ENCODE measurements at places on chromosomes 5 and 9.

GRCh38 chr9:4042991-4043390 lies 256.9 kb downstream of the GLIS3 start:
- no peak for DNase-seq

GRCh38 chr5:10985091-10985720 lies 224.2 kb upstream of the DAP start:
- no peak for DNase-seq

DNA sequence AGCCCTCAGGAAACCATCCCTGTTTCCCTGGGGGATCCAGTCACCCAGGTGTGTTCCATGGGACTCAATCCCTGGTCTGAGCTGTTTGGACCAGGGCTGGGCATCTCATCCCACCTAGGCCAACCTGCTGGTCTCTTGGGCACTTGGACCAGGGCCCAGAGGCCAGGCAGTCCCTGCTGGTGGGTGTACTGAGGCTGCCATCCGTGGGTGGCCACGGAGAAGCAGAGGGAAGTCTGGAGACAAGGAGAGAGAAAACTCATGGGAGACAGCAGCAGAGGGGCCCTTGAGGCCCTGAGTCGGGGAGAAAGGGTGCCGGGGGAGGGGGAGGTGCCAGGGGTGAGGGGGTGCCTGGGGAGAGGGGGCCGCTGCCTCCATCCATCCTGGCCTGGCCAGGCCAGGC lies 247.8 kb downstream of the PBX3 start:
- DNase-seq: no peak

GRCh38 chr5:180201051-180201987 lies 7.7 kb downstream of the RASGEF1C start:
- no peak for DNase-seq

- DNase-seq: no peak
Measured at GRCh38 chr5:57893926-57894325, 411.3 kb upstream of the ACTBL2 start.

DNA sequence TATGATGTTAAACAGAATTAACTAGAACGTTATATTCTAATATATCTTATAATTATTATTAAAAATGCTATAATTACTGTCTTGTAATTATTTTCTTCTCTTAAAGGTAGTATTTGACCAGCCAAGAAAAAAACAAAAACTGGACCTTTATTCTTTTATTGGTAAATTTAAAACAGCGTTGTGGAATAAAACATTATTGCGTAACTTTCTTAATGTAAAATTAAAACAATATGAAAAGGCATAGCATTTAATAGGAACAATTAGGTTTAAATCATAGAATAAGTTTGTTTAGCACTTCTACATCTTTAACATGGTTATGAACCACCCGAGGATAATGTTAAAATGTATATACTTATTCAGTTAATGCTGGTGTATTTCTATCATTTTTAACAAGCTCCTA lies 574.5 kb upstream of the CDH18 start:
- no peak for DNase-seq

- no peak for DNase-seq
Measured at GRCh38 chr5:179288809-179289185, 56.5 kb downstream of the ADAMTS2 start.

DNA sequence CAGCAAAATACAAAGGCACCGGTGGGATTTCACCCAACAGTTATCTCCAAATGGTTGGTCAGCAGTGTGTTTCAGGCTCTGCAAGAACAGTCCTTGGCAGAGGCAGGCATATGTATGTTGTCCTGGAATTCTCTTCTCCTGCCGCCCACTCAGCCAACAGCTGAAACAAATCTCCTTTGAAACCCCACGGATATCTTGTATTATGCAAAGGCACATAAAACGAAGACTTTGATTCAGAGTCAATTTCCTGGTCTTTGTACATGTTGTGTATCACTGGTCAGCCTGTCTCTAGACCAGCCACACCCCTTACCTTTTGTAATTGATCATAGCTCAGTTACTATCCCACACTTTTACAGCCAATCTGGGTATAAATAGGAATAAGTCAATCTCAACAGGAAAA lies 29.2 kb downstream of the FREM1 start:
- no peak for DNase-seq

DNA sequence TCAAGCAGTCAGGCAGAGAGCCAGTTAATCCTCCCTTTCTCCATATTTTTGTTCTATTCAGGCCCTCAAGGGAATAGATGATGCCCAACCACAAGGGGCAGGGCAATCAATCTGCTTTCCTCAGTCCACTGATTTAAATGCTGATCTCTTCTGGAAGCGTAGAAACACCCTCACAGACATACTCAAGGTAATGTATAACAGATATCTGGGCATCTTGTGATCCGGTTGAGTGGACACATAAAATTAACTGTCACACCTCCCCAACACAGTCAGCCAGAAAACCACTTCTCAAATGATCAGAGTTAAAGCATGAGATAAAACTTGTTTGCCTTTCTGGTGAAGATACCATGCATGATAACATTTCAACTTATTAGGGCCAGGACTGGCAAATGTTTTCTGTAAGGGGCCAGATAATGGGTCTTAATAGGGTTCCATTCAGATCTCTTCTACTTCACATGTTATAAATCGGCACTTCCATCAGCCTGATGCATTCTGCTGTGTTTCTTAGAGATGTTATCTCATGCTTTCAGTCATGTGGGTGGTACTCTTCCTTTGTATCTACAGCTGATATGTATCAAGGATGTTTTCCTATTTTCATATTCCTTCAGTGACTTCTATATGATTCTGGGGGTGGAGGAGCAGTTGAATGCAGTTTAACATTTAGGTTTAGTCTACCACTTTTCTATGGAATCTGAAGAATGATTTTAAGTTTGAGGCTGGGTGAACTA lies 58.9 kb upstream of the CNTLN start:
- DNase-seq: no peak

DNA sequence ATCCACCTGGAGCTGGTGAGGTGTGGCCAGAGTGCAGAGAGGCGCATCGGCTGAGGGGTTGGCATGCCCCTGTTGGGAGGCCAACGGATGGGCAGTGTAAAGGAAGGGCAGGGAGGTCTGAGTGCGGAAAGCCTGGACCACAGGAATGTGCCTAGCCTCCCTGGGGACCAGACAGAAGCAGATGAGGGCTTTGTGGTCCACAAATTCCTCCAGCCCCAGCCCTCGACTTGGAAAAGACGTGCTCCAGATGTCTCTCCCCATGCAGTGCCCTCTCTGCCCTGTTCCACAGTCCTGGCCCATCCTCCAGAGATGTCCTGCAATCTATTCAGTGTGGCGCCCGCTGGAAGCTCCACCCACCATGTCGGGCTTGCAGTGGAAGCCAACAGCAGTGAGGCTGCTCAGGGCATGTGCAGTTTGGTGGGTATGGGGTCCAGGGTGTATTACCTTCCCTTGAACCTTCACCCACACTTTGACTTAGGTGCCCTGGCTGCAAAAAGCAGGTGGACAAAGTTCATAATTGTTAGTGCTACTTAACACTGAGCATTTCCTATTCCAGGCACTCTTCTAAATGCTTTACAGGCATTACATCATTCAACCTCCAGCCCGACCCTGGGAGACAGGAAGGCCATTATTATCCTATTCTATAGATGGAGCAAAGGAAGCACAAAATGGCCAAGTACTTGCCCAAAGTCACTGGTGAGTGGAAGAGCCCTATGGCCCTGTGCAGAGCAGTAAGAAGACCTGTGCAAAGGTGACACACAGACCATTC lies 120.2 kb upstream of the SLC25A48 start:
- no peak for DNase-seq

DNA sequence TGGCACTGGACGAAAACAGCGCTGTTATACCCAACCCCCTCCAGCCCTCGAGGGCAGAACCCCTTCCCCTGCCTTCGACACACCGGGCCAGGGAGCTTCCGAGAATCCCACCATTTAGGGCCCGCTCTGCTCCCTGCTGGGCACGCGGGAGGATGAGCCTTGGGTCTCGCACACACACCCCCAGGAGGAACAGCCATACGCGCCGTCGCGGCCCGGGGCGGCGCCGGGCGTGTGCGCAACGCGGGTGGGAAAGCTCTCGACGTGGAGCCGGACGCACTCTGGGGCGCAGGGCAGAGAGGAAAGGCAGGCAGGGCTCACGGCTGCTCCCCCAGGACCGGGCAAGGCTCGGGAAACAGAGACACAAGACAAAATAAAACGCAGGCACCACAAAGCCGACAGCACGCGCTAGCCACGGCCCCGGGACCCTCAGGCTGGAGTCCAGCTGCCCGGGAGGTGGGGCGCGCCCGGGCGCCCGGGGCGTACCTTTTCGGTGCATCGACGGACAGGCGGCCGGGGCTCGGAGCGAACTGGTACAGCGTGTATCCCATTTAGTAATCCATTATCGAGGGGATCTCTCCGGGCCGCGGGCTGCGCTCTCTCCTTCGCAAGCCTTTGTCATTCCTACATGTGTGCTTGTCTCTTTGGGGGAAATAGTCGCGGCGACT lies 789 bp downstream of the SEMA6A start:
- DNase-seq: peak; percentile 32

GRCh38 chr9:133059623-133060022 lies 2.2 kb upstream of the CEL start:
- DNase-seq: no peak

DNA sequence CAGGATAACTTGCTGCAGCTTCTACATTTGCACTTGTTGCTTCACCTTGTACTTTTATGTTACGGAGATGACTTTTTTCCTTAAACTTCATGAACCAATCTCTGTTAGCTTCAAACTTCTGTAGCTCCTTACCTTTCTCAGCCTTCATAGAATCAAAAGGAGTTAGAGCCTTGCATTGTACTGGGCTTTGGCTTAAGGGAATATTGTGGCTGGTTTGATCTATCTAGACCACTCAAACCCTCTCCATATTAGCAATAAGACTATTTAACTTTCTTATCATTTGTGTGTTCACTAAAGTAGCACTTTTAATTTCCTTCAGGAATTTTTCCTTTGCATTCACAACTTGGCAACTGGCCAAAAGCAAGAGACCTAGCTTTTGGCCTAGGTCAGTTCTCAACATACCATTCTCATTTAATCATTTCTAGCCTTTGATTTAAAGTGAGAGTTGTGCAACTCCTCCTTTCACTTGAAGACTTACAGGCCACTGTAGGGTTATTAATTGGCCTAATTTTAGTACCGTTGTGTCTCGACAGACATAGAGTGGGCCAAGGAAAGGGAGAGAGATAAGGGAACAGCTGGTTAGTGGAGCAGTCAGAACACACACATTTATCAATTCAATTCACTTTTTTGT lies 63.7 kb downstream of the SHOC1 start:
- no peak for DNase-seq

DNA sequence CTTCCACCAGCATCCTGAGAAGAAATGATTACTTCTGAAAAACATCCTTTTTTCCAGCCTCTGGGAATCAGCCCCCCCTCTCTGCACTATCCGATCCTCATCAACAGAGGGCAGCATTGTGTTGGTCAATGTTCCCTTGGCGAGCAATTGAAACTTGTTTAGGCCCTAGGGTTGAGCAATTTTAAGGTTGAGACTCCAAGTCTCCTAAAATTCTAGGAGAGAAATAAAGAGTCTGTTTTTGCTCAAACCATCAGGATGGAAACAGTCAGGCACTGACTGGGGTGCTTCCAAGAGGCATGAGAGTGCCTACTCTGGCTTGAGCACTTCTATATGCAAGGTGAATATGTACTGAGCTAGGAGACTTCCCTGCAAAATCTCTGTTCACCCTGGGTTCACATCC lies 12.4 kb upstream of the CYFIP2 start:
- peak; percentile 35 for DNase-seq

DNA sequence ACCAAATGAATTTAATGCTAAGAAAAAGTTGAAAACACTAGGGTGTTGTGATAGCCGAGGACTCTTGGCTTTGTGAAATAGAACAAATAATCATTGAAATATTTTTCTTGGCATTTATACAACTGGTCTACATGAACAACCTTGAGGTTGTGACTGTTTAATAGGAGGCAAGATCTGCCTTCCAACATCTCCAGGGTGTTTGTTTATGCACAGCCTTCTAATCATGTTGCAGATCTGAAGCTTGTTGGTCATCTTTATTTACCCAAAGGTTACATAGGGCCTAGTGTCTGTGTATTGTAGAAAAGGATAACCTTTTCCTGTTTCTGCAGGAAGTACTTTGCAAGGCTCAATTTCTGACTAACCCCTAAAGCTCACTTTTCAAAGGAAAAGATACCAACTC lies 65.2 kb upstream of the RANBP3L start:
- DNase-seq: no peak

DNA sequence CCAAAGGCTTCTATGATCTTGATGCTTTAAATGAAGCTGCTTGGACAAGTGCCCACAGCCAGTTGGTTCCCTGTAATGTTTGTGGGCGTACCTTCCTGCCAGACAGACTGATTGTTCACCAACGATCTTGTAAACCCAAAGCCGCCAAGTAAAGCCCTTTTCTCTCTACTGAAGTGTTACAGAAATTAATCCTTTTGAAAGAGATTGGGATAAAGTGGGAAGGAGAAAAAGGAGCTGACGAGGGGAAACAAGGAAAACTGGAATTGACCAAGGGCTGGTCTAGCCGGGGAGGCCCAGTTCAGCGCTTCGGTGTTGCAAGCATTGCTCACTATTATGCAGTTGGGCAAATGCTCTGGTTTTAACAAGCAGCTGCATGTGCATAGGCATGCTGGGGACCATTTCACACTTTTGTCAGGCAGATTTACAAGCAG lies 53.2 kb downstream of the ZNF474 start:
- DNase-seq: no peak

GRCh38 chr5:60551250-60551649 lies 148.7 kb downstream of the DEPDC1B start:
- DNase-seq: no peak

- no peak for DNase-seq
Measured at GRCh38 chr5:113156271-113156877, 179.8 kb downstream of the DCP2 start.

DNA sequence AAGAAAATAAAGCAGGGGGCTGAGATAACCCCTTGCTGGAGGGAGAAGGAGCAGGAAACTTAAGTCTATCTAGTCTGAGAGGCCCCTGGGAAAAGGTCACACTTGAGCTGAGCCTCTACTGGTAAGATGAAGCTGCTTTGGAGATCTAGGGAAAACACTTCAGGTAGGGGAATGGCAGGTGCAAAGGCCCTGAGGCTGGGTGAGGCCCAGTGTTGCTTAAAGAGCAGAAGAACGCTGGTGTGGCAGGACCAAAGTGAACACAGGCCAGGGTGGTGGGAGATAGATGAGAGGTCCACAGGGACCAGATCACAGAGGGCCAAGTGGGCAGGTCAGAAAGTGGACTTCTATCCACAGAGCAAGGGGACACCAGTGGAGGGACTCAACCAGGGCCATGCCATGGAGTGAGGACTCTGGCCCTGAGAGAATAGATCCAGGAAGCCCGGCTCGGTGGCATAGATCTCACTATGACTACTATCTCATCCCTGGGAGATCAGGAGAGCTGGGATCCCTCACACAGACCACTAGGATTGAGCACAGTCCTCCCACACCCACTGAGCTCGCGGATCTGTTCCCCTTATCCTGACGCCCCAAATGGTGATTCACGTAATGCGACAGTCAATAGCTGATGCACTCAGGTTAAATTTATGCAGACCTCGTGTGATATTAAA lies 17.6 kb upstream of the NEURL1B start:
- DNase-seq: no peak

GRCh38 chr9:4615778-4616177 lies 46.3 kb upstream of the PLPP6 start:
- DNase-seq: no peak
